ENCODE measurements at places on chromosomes 12 and 14.

- DNase-seq: no peak
These were observed 345.0 kb upstream of the SFSWAP start for GRCh38 chr12:131365821-131366260.

- DNase-seq: no peak
These were observed 3.1 kb upstream of the RAB5B start for GRCh38 chr12:55970775-55971174.

- no peak for DNase-seq
These were observed 400.8 kb downstream of the GXYLT1 start for GRCh38 chr12:41743835-41744234.

DNA sequence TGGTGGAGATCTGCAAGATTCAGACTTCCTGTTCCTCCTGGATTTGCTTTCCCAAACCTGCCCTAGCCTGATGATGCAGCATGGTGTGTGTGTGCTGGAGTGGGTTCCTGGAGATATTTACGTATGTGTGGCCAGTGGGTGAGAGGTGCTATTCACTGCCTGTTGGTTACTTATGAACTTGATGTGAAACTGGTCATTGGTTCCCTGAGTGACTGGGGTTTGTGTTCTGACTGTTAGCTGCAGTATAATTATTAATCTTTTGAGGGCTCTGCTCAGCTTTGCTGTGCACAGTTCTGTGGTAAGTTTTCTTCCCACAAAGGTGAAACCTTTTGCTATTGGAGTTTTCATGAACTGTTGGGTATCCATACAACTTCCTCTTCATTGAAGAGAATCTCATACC lies 541.8 kb upstream of the FBXO33 start:
- DNase-seq: no peak

- no peak for DNase-seq
These were observed 26.3 kb downstream of the MIPOL1 start for GRCh38 chr14:37223947-37224474.

- no peak for DNase-seq
These were observed 15.1 kb downstream of the AVIL start for GRCh38 chr12:57803319-57803893.
